ENCODE measurements at places on chromosomes 16 and 17.

DNA sequence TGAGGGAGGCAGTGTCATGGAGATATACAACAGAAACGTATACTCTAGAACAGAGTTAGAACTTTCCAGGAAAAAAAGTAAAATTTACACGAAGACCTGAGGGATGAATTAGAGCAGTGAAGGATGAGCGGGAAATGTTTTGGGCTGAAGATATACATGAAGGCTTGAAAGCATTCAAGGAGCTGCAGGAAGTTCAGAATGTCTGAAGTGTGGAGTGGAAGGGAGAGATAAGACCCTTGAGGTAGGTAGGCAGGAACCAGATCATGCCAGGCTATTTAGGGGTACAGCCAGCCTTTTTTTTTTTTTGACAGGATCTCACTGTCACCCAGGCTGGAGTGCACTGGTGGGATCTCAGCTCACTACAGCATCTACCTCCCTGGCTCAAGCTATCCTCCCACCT lies 3.2 kb upstream of the NLK start:
- ATAC-seq, result no peak

- ATAC-seq, result no peak
These were observed 60.6 kb upstream of the KIFC3 start for GRCh38 chr16:57862698-57863433.

DNA sequence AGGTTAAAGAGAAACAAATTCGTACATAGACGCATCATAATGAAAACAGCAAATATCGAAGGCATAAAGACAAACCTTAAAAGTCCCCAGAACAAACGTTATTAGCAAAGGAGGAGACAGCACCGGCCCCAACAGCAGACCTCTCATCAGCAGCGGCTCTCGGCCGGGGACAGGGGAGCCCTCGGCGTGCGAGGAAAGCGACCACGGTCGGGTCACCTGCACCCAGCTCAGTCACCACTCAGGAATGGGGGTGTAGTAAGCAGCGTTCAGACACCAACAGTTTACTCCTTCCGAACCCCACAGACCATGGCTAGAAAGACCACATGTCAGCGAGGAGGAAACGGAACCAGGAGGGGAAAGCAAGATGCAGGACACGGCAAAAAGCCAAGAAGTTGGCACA lies 109.3 kb upstream of the CHMP6 start:
- ATAC-seq, result no peak

GRCh38 chr16:23670137-23670776 lies 8.4 kb upstream of the PLK1 start:
- peak; percentile 100 for ATAC-seq

DNA sequence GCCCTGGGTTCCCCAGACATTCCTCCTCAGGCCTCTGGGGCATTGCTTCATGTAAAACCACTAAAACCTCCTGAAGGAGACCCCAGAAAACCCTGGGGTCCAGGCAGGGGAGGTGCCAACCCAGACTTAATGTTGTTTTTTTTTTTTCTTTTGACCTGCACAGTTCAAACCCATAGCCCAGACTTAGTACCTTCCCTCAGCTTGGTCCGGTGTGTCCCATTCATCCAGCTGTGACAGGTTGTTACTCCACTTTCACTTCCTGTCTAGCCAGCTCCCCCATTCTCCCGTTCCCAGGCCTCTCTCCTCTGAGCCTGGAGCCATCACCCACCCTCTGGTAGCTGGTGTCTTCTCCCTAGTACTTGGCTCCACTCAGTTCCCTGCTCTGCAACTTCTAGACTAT lies 4.8 kb downstream of the CDR2L start:
- ATAC-seq, result no peak

DNA sequence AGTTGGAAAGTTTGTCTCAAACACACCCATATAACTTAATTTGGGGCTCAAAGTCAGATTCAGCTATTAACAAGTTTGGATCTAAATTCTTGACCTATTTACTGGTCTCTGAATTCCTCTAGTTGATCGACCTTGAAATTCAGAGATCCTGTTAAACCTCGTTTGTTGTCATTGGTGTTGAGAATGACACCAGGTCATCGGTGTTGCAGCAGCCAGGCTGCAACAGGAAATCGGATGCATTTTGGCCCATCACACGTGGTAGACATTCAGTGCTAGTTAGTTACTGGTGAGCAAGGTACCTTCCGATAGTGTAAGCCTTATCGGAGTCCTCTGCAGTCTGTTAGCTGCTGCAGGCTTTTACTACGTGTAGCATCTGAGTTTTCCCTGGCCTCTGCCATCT lies 82.3 kb downstream of the WWP2 start:
- ATAC-seq, result no peak

DNA sequence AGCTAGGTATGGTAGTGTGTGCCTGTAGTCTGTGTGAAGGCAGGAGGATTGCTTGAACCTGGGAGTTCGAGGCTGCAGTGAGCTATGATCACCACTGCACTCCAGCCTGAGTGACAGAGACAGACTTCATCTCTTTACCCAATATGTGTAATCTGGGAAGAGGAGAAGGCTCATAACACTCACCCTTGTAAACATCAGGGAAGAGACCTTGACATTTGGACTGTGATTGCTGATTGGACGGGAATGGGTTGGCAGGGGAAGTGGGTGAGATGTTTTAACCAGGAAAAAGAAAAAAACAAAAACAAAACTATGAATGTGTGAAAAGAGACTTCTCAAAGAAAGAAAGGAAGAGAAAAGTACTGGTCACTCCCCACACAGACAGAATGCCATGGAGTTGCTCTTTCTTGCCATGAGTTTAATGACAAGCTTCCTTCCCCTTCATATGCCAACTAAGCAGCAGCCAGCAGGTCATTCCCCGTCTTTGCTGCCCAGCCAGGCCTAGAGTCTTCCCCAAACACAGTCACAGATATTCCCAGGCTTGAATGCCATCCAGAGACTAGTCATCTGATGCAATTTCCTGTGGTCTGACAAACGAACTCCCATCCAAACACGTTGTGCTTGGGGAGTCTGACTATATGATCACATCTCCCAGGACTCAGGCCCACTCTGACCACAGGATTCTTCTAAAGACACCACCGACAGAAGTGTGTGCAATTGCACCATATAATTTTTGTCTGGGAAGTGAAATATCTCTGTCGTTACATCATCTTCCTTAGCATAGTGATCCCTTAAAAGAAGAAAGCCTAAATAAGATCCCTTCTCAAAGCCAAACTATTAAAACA lies 3.6 kb upstream of the XAF1 start:
- ATAC-seq, result no peak

GRCh38 chr17:17836818-17837379 lies at the start of gene SREBF1:
TSS of gene SREBF1 (minus strand) at chr17:17836986. CDS start at chr17:17836817, 169 bp downstream.
- peak; percentile 34 for ATAC-seq

- no peak for ATAC-seq
These were observed 7.2 kb upstream of the MRTFB start for GRCh38 chr16:14063618-14064581.

- ATAC-seq, result no peak
These were observed 25.0 kb downstream of the MRC2 start for GRCh38 chr17:62652251-62653001.

DNA sequence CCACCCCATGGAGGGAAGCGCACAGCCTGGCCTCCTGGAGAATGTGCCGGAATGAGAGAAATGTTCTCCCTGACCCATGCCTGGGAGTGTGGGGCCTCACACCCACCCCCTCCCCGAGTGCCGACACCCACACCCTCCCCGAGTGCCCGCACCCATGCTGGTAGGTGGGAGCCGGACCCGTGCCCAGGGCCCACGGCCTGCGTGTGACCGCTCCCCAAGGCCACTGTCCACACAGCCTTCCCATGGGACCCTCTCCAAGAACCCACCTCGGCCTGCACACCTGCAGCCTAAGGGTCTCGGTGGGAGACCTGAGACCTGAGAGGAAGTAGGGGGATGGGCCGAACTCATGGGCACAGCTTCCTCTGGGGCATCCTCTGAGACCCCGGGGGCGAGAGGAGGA lies 3.3 kb upstream of the PVALEF start:
- ATAC-seq, result no peak

GRCh38 chr17:57335195-57335792 lies 79.0 kb downstream of the MSI2 start:
- no peak for ATAC-seq

- ATAC-seq, result no peak
These were observed 43.3 kb upstream of the CHMP6 start for GRCh38 chr17:80948019-80948975.

DNA sequence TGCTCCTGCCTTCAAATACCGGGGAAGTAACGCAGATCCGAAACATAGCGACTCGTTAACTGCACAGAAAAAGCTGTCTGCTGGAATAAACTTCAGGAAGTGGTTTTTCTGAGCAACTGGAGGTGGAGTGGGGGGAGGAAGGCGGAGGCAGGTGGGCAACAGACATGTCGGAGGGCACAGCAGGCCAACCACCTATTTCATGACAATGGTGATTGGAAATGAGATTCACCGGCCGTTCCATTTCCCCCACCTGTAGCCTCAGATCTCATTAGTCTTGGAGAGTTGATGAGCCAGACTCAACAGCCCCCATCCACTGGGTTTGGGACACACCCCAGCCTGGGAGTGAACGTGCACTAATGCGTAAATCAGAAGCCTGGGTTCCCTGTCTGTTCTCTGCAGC lies 7.7 kb upstream of the PECAM1 start:
- no peak for ATAC-seq

GRCh38 chr17:6755281-6755680 lies 565 bp upstream of the XAF1 start:
- ATAC-seq, result no peak

DNA sequence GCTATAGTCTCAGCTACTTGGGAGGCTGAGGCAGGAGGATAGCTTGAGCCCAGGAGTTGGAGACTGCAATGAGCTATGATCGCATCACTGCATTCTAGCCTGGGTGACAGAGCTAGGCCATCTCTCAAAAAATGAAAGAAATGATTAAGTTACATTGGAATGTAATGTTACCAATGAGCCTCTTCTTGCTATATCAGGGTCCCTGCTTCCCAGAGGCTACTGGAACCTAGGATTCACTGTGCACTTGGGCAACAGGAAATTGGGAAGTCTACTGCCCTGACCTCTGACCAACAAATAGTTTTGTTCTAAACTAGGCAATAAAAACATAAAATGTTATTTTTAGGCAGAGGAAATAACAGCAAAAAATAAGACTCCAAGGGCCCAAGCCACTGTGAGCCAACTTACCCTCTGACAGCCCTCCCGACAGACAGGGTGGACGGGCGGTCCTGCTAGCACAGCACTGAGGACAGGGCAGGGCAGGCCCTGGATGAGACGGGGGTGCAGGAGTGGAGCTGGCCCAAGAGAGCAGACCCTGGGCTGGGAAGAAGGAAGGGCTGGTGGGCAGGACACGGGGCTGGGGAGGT lies 27.5 kb downstream of the NSMCE1 start:
- ATAC-seq, result no peak

DNA sequence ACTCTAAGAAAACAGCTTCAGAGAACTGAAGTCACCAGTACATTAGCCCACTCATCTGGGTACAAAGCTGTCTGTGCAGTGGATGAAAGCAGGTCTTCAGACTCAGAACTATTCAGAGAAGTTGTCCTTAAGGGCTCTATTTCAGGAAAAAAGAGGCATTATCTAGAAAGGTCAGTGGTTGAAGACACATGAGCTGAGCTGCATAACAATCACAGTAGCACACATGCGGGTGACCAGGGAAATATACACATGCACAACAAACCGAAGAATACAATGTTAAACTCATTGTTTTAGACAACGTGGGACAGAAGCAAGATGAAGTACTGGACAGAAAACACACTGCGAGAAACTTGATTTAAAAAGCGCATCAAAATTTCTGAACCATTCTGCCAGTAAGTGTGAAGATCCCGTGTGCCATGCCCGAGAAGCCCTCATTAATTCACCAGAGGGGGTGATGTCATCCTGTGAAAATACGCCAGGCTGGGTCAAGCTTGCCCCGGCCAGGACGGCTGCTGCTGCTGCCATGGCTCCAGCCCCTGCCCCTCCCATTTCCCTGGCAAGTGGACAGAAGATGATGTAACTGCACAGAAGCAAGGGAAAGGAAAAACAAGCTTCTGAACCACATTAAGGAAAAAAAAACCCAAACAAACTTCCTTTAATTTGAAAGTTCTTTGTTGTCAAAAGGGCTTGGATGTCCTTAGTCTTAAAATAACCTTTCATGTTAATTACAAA lies 10.1 kb downstream of the DYNC1LI2 start:
- no peak for ATAC-seq

GRCh38 chr16:75483222-75483621 lies 12.0 kb downstream of the CHST6 start:
- ATAC-seq, result peak; percentile 39

DNA sequence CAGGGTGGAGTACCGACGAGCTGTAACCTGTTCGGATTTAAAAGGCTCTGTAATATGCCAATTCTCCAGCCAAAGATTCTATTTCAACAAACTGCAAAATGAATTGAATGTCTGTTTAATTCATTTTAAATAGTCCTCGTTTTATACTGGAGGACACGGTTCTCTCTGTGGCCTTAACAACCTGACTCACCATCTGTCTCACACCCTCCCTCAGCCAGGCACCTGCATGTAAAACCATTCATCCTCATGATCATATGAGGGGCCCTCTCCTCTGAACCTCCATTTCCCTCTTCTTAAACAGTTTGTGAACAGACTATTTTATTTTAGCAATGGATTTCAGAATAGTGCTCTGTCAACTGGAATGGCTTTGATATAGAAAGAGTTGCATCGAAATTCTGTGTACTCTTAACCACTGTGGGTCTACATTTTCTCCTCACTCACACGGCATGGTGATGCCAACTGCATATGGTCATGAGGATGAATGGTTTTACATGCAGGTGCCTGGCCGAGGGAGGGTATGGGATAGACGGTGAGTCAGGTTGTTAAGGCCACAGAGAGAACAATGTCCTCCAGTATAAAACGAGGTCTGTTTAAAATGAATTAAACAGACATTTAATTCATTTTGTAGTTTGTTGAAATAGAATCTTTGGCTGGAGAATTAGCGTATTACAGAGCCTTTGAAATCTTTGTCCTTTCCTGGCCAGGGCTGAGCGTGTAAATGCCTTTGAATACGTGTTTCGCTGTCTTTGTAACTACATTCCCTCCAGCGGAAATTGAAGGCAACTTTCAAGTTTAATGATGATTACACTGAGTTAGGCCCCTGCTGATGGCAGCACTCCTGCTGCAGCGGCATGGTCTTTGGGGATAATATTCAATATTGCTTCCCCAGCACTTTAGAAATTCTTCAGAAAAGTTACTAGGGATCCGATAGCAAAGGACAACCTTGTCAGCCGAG lies 329.6 kb downstream of the SNX29 start:
- ATAC-seq, result no peak

- no peak for ATAC-seq
These were observed 5.6 kb upstream of the MPHOSPH6 start for GRCh38 chr16:82175627-82176026.

DNA sequence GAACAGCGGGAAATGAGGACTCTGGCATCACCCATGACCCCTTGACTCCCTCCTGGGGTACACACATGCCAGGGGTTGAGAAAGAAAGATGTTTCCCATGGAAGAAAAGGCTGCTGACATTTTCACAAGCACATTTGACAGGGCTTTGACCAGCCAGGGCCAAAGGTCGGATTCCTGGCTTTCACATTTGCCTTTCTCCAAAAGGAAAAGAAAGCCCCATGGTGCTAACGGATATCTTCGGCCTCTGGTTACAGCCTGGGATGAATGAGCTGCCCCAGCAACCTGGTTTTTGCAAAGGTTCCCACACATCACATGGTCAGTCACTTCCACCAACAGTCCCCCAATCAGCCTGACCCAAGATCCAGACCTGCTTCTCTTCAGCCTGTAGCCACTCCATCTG lies 478.2 kb upstream of the CDH11 start:
- ATAC-seq, result no peak

GRCh38 chr17:4657678-4658077 lies 16.2 kb upstream of the ALOX15 start:
- peak; percentile 22 for ATAC-seq

Measured in activated T-helper 17 cell treated with anti-CD3 and anti-CD28 coated beads, Interleukin-2, amount 50 U/mL, for 72 hours (primary cell).